Activated CD4-positive, alpha-beta memory T cell treated with anti-CD3 and anti-CD28 coated beads, Interleukin-2, amount 10 ng/mL, durations not matched to agents 7 days and 5 days (primary cell): ENCODE measurements at places on chromosomes 2 and 18.

GRCh38 chr2:150767991-150768746 is 280.7 kb upstream of the RND3 start:
- no peak for DNase-seq

DNA sequence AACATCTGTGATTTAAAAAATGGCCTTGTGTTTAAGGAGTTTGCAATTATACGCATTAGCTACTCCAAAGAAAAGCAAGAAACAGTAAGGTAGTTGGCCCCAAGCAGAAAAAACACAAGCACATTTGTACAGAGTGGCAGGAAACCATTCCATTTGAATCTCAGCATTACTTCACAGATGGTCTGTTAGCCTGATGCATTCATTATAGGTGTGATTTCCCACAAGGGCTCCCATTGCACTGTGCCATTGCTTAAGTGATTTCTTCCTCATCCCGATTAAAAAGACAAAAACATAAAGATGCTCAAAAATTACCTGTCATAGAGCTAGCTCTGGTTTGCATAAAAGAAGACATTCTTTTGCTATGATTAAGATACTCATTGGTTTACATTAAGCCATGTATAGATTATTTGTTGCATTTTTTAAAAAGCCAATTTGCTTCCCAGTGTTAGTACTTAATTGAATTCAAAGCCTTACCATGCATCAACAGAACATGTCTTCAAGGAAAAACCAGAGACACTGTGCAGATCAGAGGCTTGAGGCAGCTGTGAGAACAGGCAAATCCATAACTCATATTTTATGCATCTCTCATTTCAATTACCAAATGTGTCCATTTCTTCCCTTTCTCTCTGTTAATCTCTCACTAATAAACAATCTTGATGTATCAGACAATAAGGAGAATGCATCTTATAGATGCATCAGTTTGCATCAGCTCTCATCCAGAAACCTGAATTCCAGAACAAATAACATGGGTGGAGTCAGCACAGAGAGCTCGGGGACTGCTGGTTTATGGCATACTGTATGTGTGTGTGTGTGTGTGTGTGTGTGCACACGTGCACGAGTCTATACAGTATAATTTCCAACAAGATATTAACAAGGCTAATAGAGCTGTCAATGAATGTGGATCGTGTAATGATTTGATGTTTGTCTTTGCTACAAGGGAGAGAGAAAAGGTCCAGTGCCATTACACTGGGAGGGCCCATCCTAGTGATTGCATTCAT is 558.6 kb upstream of the HS6ST1 start:
- no peak for DNase-seq

DNA sequence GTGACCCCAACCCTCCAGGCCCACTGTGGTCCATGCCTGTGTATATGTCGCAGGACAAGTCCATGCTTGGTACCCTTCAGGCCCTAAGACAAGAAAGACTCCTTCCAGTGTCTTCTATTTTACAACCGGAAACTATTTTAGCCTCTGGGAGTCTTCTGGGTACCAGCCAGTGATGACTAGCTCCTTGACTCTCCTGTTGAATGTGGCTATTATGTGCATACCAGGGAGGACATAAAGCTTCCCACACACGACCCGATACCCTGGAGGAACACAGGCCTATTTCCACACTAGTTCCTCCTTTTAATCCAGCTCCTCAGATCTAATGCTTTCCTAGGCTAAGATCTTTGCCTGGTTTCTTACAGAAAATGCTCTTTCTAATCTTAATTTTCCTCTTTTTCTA is 178.1 kb downstream of the NCKAP5 start:
- DNase-seq = no peak

DNA sequence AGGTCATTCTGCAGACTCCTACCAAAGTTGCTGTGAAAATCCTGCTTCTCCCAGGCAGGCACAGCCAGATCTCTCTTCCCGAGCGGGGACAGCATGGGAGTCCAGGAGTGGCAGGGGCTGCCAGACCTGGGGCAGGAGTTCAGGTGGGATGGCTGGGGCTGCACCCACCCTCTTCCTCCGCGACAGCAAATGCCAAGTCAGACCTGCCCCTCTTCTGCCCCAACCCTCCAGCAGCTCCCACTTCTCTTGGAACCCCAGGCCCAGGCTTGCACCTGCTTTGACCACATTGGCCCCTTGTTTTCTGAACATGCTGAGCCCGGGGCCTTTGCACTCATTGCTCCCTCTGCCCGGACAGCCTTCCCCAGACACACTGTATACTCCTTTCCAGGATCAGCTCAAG is 288.2 kb upstream of the HS6ST1 start:
- no peak for DNase-seq

GRCh38 chr2:7701791-7702190 is 784.6 kb downstream of the RNF144A start:
- no peak for DNase-seq
